ENCODE measurements at places on chromosomes 16 and 17.

GRCh38 chr16:27246439-27246838 lies 22.1 kb downstream of the NSMCE1 start:
- DNase-seq, result no peak

DNA sequence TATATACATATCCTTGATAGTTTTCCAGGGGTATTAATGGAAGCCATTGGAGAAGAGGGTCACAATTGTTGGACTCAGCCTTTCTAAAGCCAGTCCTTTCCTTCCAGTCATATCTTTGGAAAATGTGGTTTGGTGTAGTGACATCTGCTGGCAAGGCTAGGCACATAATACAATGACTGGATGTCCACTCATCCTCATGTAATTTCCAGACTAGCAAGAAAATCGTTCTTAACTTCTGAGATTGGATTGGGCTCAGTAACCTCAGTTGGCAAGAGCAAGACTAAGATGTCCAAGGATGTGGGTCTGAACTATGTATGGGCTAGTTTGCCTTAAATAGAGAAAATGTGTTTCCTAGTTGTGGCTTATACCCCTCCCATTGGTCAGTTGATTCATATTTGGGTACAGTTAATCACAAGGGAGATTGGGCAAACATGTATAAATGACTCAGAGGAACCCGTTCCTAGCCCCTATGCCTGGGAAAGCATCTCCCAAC lies 8.7 kb upstream of the KAT7 start:
- DNase-seq, result no peak

GRCh38 chr16:13307255-13307654 lies 405.9 kb downstream of the SHISA9 start:
- no peak for DNase-seq

GRCh38 chr17:80097844-80098691 lies 3.3 kb upstream of the GAA start:
- no peak for DNase-seq

GRCh38 chr17:72832306-72832705 lies 260.2 kb downstream of the SLC39A11 start:
- DNase-seq, result no peak

DNA sequence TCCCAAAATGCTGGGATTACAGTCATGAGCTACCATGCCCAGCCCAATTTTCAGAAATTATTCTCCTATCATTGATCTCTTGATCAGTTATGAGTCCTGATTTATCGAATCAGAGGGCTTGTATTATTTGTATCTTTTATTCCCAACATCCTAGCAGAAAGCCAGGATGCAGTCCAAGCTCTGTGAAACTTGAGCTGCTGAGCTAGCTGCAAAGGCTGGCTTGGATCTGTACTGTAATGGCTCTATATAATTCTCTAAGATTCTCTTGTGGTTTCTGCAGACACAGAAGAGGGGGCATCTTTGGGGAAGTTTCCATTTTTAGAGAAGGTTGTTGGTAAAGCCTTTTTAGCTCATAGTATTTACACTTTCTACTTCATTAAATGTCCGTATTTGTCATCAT lies 227.1 kb downstream of the MAP2K4 start:
- no peak for DNase-seq

DNA sequence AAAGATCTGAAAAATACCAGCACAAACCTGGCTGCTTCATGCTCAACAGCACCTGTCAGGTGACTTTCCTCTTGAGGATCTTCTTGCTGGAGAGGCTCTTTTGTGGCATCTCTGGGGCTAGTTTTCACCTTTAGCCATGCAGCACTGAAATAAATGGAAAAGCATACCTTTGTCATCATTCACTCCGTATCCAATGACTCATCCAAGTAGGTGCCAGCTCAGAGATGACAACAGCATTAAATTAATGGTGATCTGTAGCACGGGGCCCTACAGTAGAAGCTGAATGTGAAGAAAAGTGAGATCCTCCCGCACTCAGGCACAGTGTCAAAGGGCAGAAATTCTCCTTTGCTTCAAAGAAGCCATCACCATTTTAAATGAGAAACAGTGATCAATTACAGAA lies 32.2 kb downstream of the KIAA0753 start:
- no peak for DNase-seq

DNA sequence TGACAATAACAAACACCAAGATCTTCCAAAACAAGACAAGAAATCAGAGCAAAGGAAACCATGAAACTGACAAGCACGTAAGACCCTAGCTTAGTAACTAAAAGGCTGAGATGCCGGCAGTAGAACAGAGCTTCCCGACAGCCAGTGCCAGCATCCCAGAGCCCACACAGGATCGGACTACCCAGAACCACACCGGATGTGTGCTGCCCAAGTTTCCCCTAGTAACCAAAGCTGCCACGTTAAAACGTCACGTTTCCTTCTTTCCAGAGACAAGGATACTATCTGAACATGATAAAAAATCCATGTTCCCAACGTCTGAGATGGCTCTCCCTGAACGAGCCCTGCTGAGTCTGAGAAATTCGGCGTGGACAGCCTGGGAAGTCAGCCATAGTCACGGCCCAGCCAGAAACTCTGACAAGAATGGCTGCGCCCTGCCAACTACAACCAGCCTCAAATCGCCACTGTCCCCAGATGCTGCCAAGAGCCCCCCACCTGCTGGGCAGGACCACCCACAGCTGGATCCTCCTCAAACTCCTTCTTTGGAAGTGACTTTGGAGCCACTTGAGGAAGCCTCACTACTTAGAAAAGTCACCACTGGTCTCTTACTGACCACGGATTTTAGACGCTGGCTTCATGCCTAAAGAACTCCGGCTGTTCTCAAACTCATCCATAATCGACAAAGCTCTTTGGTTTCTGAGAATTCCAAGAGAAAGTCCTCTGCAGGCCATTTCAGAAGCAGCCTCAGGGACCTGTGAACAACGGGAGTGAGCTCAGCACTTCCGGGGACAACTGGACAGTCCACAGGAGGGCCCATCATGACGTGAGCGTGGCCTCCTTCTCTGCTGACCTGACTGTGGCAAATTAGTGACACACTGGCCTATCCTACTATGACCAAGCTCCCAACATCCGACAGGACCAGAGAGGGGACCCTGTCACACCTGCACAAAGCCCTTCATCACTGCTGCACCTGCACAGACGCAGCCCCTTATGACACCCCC lies 16.7 kb downstream of the CCDC57 start:
- DNase-seq, result no peak

- DNase-seq, result no peak
These were observed 6.5 kb downstream of the NATD1 start for GRCh38 chr17:21246698-21247097.

- DNase-seq, result no peak
These were observed 100.8 kb downstream of the ADCY9 start for GRCh38 chr16:4015275-4016004.

- DNase-seq, result no peak
These were observed 30.8 kb downstream of the NOG start for GRCh38 chr17:56624309-56624708.

DNA sequence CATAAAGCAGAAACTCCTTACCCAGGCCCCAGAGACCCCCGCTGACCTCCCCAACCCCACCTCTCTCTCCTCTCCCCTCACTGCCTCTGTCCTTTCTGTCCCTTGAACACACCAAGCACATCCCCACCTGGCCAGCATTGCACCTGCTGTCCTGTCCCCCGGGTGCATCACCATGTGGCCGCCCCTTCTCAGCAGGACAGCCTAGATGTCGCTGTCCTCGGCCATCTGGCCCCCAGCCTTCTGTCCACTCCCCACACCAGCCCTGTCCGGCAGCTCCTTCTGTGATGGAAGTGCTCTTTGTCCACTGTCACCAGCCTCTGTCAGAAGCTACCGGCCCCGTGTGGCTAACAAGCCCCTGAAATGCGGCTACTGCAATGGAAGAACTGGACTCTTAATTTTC lies 12.3 kb upstream of the MPRIP start:
- DNase-seq, result no peak
